ENCODE measurements at places on chromosomes 4 and X.

DNA sequence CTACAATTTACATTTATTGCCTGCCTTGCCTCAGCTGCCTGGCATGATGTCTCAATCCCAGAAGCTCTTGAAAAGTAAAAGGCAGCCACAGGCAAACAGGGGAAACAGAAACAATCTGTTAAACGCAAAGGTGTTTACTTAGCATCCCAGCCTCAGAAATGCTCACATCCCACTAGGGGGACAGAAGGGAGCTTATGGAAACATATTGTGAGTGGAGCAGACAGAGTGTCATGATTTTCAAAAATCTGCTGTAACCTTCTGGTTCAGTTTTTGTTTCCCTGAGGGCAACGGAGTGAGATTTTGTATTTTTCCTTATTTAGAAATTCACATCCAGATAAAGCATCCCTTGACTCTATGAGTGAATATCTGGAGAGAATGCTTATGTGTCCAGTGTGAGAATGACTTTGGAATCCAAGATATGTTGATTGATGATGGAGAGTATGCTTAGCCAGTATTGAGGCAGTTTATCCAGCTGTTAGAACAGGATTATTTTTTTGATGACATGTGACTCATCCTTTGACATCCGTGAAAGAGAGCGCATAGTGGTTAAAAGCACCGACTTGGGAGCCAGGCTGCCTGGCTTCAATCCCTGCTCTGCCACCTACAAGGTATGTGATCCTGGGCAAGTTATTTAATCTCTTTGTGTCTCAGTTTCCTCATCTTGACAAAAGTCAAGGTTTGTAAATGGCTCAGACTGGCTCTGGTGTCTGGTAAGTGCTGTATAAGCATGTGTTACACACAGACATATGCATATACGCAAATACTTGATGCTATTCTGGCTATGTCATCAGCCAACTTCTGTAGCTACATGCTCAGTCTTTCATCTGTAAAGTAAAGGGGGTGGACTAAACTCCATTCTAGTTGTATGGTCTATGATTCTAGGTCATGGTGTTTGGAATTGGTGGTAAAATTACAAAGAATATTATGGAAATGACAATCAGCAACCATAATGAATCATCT lies 381.2 kb downstream of the RAPGEF2 start:
- no peak for DNase-seq

DNA sequence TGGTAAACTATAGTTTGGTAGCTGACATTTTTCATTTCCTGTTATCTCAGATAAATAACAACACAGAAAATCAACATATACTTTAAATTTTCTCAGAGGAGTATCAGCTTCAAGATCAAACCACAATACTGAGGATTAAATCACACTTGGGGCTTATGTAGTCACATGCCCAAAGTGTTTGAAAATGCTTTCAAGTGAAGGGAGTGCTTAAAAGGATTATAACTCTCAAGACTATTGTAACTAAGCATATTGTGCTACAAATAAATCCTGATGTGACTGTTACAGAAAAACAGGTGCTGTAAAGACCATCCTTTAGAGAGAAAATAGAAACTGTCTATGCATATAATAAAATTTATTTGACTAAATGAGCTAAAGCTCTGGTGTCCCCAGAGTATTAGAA lies 887.6 kb downstream of the ADGRL3 start:
- no peak for DNase-seq

DNA sequence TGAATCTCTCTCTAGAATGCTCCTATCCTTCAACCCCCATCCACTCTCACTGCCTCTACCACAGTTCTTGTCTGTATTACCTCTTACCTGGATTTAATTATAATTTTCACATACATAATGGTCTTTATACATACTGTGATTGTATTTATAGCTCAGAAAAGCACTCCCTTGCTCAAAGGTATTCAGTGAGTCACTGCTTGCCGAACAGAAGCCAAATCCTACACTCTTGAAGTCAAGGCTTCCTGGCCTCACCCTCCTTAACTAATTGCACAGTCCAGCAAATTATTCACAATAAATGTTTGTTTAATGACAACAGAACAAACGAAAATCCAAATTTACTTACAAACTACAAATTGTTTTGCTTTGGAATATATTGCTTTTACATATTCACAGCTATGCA lies 159.5 kb downstream of the KLHL13 start:
- no peak for DNase-seq

DNA sequence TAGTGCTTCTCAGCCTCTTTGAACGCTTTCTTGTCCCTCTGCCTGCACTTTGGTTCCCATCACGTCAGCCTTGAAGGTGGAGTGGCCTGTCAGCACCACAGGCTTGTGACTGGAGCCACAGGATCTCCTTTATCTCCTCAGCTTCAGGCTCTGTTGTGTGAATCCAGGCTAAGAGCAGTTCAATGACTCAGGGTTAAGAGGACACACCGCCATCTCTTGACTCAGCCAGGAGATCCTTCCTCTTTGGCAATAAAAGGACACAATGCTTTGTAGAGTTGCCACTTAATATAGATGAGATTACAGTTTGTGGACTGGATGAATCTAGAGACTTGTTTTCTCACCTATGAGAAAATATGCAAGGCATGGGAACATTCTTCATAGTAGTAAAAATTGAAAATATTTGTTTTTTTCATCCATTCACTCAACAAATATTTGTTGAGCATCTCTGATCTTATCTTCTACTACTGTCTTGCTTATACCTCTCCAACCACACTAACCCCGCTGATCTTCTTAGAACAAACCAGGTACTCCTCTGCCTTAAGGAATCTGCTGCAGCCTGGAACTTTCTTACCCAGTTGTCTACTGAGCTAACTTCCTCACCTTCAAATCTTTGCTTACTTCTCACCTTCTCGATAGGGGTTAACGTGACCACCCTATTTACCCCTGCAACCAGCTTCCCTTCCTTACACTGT lies 62.3 kb downstream of the UCHL1 start:
- no peak for DNase-seq

DNA sequence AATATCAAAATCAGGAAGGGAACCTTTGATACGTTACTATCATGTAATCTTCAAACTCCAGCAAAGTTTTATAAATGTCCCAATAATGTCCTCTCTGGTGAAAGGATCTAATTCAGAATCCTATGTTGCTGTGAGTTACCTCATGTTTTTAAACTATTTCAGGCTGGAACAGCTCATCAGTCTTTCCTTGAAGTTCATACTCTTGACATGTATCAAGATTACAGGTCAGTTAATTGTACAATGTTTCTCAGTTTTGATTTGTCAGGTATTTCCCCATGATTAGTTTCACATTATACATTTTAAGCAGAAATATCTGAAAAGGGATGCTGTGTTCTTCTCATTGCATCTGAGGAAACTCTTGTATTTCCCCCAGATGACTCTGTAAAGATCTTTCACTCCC lies 136.5 kb upstream of the HS3ST1 start:
- DNase-seq: no peak

DNA sequence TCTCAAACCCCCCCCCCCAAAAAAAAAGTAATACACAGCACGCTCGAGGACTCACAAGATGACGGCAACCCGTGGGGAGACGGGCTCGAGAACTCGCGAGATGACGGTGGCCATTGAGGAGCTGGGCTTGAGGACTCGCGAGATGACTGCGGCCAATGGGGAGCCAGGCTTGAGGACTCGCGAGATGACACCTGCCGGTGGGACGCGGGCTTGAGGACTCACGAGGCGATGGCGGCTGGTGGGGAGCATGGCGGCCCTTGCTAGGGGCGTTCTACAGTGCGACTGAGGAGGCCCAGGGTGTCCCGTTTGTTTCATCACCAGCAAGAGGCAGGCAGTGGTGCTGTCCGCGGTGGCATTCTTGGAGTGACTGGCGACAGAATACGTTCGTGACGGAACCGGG lies 172.4 kb upstream of the MAGEB16 start:
- DNase-seq: no peak

GRCh38 chrX:47218920-47219815 lies 687 bp downstream of the CDK16 start:
- DNase-seq: peak; percentile 62

DNA sequence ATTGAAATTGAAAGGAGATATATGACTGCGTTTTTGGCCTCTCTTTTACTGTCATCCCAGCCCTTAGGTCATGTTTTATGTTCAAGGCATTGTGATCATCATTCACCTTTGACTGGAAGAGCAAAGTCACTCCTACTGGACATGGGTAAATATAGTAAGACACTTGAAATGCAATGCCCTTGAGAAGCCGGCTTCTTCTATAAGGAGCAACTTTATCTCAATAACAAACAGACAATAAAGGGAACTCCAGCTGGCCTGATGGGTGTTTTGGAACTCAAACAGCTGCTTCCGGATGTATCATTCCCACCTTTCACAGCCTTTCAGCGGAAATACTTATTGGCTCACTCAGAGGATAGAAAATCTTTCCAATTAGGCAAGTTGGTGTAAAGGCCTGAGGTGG lies 65.1 kb upstream of the C4orf54 start:
- DNase-seq: no peak

GRCh38 chr4:180603791-180604190 lies 1639.4 kb upstream of the TENM3 start:
- DNase-seq: no peak

DNA sequence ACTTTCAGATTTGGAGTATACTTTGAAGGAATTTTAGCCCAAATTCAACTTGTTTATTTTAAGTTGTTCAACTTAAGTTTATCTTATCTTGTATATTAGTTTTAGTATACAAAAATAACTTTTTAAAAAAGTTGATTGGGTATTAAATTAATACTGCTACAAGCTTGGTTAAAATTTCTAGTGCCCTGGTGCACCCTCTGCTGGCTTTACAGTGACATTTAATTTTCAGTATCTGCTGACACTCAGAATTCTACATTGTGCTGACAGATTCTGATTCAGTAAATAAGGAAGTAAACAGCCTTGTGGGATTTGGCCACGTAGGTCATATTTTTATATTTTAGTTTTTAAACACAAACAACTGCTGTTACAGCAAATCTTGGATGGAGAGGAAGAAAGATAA lies 2.9 kb downstream of the EDA start:
- no peak for DNase-seq

- no peak for DNase-seq
Measured at GRCh38 chr4:74123065-74123728, 24.2 kb upstream of the CXCL2 start.

GRCh38 chr4:85826060-85826678 lies 351.2 kb downstream of the ARHGAP24 start:
- DNase-seq: no peak

- DNase-seq: no peak
Measured at GRCh38 chrX:129678614-129679195, 23.9 kb upstream of the APLN start.

- DNase-seq: no peak
Measured at GRCh38 chr4:4754641-4755040, 104.8 kb upstream of the MSX1 start.

GRCh38 chr4:81260443-81261101 lies 45.5 kb upstream of the PRKG2 start:
- no peak for DNase-seq

- DNase-seq: no peak
Measured at GRCh38 chr4:7812231-7812857, 127.3 kb downstream of the AFAP1 start.

DNA sequence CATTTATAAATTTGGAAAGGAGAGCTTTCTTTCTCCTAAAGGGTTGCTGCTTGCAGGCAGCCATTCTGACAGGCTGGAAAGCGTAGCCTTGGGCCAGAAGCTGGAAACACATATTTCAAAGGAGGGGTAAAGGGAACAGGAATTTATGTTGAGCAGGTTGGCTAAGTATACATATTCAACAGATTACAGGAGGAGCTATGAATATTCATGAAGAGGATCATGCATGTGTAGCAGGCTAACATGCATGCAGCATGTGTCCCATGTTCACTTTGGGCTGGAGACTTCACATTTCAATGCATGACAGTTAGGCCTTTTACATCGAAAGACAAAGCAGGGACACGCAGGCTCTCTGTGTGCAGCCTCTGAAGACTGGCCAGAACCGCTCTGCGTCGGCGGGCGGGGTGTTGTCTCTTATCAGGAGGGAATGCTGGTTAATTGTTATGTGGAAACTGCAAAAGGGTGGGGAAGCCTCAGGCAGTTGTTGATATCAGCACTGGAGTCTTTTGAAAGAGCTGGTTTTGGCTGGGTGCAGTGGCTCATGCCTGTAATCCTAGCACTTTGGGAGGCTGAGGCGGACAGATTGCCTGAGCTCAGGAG lies 31.5 kb downstream of the CASP3 start:
- DNase-seq: no peak

- DNase-seq: no peak
Measured at GRCh38 chr4:48193096-48193836, 59.2 kb upstream of the TXK start.

DNA sequence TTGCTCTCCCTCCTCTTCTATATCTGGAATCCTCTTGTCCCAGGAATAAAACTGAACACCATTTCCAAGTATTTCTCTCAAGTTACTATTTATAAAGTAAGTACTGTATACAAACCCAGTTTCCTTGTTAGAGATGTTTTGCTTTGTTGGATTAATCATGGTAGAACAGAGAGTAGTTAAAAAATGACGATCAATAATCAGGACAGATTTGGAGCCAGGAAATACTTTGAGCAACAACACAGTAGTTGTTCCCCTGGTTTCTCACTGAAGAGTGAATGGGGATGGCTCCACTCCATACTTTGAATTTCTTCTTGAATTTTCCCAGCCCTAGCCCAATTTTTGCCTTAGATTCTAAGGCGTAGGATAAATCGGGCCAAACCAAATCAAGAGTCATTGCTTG lies 21.4 kb downstream of the MGST2 start:
- no peak for DNase-seq

DNA sequence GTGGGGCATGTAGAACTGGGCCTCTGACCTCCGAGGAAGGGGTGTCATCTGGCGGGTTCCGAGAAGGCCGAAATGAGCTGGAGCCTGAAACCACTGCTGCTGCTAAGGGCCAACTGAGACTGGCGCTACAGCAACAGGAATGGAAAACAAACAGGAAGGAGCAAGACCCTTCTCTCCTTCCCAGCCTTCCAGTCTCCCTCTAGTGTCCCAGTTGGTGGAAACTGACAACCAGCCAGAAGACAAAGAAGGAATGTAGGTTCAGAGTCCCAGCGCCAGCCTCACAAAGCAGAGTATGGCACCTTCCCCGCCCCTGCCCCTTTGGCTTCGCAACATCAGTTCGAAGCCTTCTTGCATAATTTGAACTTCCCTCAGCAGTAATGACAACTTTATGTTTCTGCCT lies 24.4 kb upstream of the PDZD4 start:
- DNase-seq: no peak

GRCh38 chr4:157127571-157127970 lies 51.6 kb downstream of the GLRB start:
- DNase-seq: no peak

- DNase-seq: no peak
Measured at GRCh38 chr4:13323921-13324320, 160.2 kb downstream of the RAB28 start.

DNA sequence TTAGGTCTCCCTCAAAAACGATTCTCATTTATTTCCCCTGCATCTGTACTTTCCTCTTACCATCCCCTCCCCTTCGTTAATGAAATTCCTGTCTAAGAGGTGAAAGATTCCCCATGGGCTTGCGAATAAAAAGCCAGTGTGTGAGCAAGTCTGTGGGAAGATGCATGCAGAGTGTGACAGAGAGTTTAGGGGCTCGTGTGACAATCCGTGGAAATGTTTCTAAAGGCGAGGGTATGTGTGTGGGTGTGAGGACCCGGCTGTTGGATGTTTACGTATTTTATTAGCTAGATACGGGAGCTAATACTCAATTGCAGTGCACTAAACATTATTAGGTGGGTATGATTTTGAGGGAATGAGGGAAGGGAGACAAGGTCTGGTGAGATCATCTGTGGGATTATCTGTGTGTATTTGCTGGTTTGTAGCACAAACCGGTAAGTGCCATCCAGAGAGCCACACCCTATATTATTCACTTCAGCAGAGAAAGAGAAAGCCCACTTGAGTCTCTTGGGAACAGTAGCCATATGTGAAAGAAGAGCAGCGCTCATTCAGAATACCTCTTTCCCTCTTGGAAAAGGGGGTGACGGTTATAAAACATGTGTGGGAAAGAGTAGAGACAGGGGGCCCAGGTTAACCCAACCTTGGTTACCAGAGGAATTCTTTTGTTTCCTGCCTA lies 893 bp upstream of the HOPX start:
- no peak for DNase-seq

Data from liver (tissue), 10 donors.